Progenitor cell of endocrine pancreas (in vitro differentiated cells): ENCODE measurements at places on chromosomes 2 and 18. TPM values are rescaled to one million over a fixed set of nuclear protein-coding genes. Genes with fewer than 3 reads are reported as not detected.

DNA sequence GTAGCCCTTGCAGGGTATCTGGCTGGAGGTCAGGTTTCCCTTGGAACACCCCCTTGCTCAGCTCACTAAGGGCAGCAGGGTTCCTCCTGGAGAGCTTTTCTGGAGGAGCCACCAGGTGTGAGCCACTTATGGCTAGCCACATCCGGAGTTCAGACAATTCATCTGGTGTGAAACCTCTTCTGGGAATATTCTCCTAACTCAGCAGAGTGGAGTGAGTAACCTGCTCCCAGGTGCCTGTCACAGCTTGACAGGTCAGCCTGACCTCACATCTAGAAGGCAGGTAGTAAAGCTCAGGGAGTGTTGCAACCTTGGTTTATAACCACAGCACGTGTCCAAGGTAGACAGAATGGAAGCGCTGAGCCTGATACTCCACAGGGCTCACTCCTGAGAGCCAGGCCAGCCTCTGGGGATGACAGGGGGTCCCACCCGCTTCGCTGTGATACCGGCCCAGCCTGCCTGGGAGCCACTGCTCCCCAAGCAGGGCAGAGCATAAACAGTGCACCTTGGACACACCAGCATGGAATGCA, 62.6 kb upstream of the TGFA start:
- DNase-seq = no peak

GRCh38 chr2:79512442-79513401, at the start of gene CTNNA2:
Gene CTNNA2 (plus strand): TSS chr2:79513051.
- peak; percentile 87 for DNase-seq

GRCh38 chr2:36993841-36994620, 27.7 kb upstream of the STRN start:
- no peak for DNase-seq

DNA sequence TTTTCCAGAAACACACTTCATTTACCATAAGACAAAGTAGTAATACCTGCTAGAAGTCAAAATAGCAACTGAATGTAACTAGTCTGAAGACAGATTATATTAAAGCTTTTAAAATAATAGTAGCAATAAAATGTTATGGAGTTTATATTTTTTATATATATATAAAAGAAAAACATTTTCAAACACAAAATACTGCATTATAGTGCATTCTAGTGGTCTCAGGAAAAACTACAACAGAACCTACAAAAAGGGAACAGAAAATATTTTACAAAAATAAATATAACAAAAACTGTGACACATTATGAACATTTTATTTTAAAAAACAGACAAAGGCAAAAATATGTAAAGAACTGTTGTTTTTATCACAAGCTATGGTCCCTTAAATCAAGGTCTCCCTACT, 48.0 kb downstream of the STRN start:
- DNase-seq = no peak

- DNase-seq = no peak
These were observed 94.2 kb upstream of the CDH20 start for GRCh38 chr18:61239051-61239450.

DNA sequence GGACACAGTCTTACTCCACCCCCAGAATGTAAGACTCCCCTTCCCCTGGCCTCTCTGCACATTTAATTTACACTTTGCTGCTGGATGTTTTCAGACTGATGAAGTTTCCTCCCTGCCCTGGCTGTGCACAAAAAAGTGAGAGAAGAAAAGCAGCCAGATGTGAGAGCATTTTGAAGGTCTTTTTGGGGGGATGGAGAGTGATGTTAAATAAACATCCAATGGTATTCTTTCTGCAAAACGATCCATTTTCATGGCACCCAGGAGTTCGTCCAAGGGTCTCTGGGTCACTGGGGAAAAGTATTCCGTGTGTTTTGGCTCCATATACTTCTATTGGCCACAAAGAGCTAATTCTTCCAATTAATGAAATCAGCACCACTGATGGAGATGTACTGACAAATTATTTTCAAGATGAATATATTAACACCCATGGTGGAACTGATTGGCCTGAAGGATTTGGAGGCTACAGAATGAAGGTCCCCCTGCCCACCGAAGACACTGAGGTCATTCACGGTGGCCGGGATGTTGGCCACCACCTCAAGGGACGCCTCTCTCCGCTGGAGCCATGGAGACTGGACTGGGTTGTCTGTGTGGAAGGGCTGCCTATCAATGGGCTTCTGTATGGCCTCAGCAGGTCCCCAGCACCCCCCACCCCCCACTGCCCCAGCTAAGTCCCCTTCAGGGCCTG, 107.6 kb upstream of the PKDCC start:
- no peak for DNase-seq

- DNase-seq = no peak
These were observed 101.4 kb downstream of the MYO5B start for GRCh38 chr18:50093366-50094064.

- DNase-seq = no peak
These were observed 64.4 kb downstream of the ANTXR1 start for GRCh38 chr2:69077252-69077950.

GRCh38 chr2:204260162-204260877, 285.0 kb upstream of the PARD3B start:
- DNase-seq = peak; percentile 63

DNA sequence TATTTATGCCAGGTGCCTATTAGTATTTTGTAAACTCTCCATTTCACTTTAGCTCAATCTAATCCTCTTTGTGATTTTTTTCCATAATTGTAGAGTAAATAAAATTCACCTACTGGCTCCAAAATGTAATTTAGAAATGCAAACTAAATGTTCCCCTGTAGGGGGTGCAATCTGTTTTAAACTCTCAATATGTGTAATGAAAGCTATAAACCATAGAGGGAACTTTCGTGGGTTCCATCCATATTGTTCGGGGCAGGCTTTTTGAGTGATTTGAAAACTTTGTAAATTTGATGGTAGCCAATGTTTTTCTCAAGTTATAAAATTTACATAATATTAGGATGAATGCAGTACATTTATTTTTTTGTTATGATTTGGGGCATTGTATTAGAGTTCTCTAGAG, 49.4 kb downstream of the TSPYL6 start:
- no peak for DNase-seq

DNA sequence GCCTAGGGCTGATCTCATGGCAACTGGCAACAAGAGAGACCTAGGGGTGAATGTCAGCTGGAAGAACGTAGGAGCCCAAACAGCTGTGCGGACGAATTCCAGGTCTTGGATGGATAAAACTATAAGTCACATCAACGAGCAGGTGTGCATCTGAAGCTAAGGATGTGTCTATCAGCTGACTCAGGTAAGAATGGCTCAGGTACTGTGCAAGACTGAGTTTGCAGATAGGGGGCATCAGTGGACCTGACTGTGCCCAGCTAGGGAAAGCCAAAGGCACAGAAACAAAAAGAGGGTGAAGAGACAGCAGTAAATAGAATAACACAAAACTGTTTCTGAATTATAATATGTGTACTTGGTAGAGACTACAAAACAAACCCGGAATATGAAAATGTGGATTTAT, 357.3 kb downstream of the ZEB2 start:
- DNase-seq = peak; percentile 8

DNA sequence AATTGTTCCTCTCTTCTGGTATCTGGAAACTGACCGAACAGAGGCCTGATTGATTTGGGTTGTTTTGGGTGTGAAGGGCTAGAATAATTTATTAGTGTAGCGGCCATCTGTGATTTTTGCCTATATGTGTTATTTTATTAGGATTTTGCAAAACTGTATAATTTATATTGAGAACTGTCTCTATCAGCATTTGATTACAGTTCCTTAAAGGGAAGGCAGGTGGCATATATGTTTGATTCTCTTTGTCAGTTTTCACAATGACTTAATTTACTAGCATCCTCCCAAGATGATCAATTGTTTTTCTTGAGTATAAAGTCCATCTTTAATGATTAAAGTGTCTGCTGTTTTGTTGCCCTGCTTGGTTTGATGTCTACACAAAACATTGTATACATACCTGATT, 4.5 kb downstream of the NBEAL1 start:
- no peak for DNase-seq

DNA sequence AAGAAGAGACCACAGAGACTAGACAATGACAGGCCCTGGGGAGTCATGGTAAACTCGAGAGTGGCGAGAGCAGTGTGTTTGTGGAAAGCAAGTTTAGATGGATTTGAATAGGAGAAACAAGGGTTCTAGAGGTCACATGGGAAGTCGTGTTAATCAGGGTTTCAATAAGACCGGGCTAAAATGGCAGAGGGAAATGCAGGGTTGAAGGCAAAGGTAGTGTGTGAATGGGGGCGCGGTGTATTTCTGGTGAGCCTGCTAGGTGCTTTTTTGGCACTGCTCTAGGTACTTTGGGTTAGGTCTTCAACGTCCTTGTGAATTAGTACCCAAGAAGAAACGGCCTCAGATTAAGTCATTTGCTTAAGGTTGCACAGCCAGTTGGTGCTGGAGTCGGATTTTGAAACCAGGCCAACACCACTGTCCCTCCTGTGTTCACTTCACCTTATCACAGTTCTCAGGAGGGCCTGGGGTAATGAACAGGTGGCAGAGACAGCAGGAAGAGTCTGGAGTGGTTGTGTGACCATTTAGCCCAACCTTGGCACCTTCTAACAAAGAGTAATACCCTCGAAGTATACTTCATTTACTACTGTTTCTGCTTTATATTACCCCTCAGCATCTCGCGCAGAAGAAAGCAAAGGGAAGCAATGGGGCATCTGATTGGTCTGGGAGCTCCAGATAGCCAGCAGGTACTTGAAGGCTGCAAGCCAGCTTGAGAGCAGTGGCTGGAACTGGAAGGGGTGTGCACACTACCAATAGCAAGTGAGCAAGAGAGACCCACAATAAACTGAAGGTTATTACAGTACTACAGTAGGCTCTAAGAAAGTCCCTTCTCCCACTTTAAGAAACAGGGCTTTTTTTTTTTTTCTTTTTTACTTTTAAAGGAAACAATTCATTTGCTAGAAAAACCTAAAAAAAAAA, 33.4 kb upstream of the GAREM2 start:
- DNase-seq = no peak

DNA sequence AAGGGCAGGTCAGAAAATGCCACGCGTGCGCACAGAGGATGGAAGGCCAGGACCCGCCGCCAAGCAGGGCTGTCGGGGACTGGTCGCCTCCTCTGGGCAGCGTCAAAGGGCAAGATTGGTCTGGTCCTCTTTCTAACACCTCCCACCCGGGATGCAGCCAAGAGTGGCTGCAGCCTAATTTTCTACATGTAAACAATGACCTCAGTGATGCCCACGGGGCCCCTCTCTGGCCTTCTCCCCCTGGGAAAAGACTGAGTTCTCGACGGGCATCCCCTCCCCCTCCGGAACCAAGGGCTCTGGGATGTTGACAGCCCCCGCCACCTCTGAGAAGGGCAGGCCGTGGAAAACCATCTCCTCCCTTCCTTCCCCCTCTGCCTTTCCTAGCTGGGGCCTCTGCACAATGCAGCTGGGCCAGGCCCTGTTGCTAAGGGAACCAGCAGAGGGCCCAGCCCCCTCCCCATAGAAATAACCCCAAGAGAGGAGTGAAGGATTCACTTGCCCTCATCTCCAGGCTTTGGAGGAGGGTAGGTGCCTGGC, 80.0 kb upstream of the ZNF532 start:
- DNase-seq = no peak

DNA sequence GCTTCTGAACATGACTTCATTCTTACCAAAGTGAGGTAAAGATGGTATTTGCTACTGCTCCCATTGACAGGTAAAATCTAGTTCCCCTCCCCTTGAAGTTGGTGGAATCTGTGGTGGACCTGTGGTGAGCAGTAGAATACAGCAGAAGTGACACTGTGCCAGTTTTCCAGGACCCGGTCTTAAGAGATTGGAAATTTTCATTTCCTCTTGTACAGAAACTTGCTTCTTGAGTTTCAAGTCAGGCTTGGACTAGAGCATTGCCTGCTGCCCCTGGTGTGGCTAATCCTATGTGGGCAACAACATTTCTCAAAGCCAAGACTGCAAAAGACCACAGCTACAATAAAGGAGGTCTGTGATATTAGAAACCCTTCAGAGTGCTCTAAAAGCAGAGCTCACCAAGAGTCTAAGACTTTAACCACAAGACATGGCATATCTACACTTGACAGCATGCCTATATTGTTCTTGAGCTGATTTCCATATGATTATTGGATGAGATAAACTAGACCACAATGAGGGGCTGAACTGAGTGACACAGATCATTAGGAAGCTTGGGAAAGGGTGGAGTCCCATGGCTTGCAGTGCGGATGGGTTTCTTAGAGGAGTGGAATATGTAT, 458.1 kb downstream of the BCL11A start:
- DNase-seq = no peak

- no peak for DNase-seq
These were observed 79.2 kb upstream of the MYO3B start for GRCh38 chr2:170098626-170099312.

- no peak for DNase-seq
These were observed 88.5 kb downstream of the PRKCE start for GRCh38 chr2:45739796-45740485.

DNA sequence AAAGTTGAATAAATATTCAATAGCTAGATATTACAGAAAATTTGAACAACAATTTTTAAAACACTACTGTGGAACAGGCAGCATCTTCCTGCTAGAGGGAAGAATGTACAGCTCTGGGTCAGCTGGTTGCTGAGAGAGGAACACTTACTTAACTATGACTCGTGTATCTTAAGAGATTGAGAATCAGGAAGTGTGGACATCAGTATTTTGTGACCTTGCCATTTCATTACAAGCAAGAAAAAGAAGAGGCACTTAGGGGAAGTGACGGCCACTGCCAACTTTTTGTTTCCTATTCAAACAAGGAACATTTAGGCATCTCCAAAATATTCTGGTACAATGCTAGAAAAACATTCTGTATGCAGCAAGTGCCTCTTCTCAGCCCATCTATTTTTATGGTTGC, 45.9 kb downstream of the ITPRID2 start:
- DNase-seq = no peak

DNA sequence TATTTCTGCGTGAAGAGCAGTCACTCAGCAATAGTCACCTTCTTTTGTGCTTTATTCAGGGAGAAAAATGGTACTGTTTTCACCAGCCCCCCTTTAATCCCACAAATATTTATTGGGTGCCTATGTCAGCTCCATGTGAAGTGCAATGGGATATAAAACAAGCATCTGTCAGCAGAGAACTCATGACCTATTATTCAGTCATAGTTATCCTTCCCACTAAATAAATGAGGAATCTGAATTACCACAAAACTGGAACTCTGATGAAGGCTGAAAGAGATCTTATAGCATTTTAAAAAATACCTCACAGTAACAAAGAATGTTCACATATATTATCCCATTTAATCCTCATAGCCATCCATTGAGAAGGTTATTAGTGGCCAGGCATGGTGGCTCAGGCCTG, 45.8 kb downstream of the DHX57 start:
- DNase-seq = no peak

Gene ATP6V1B1
- not detected in 2 replicates for total RNA-seq

Gene HJURP
- 22.0 and 23.1 TPM in 2 replicates for total RNA-seq

Gene CCDC74A
- 11.8 and 12.5 TPM in 2 replicates for total RNA-seq

Gene MAT2A
- total RNA-seq = 281 and 304 TPM in 2 replicates

Gene C2orf74
- 10.0 and 13.6 TPM in 2 replicates for total RNA-seq

Gene COQ10B
- total RNA-seq = 11.0 and 11.8 TPM in 2 replicates

Gene MERTK
- 20.1 and 20.7 TPM in 2 replicates for total RNA-seq

Gene AQP12A
- total RNA-seq = not detected in 2 replicates

Gene C2orf78
- not detected in 2 replicates for total RNA-seq

Gene MEP1B
- not detected in 2 replicates for total RNA-seq

Gene CDH19
- not detected in 2 replicates for total RNA-seq

Gene CHRND
- total RNA-seq = 0.12 TPM in 1 of 2 replicates, not detected in the other
